ENCODE measurements at places on chromosomes 1 and 21.
A peak's percentile ranks its signal among the peaks of the same experiment; 100 is the strongest.

GRCh38 chr1:27521336-27521831, 31.4 kb upstream of the WASF2 start:
- peak; percentile 43 for DNase-seq

DNA sequence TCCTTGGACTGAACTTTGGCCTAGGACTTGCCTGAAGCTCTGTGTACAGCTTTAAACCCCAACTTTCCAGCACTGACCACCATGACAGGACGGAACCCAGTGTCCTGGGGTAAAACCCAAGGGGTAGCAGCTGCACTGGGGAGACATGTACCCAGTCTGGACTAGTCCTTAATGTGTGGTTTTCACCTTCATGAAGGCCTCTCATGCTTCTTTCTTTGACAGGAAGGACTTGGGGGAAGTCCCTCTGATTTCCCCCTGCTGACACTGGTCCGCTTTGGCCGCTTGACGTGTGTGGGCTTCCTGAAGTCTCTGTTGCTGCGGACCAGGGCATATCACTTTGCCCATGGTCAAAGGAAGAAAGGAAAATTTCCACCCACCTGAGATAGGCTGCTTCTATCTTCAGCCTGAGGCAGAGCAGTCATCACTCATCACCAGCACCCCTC, 66.3 kb upstream of the PRDX6 start:
- DNase-seq, result no peak

GRCh38 chr1:72006092-72006491, 276.2 kb downstream of the NEGR1 start:
- no peak for DNase-seq

- no peak for DNase-seq
Measured at GRCh38 chr1:84797603-84798002, 95.4 kb downstream of the LPAR3 start.

- DNase-seq, result no peak
Measured at GRCh38 chr1:232599178-232600041, 30.5 kb downstream of the SIPA1L2 start.

DNA sequence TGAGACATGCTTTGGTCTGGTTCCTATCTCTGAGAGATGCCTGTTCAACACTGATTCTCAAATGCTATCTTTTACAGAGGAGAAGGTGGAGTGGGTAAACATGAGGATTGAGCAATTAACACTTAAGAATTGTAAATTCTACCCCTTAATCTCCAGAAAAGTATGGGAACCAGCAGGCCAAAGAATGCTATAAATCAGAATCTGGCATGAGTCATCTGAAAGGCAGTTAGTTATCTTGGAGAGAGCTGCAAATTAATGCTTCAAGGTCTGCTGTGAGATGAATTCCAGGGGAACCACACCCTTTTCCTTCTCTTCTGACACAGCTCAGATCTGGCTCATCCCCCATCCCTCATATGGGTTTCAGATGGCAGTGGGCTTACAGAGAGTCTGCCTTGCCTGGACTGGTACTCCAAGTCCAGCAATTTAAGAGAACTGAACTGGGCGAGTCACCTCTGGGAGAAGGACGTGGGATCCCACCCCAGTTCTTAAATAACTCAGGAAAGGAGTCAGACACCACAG, 5.2 kb downstream of the S100A10 start:
- no peak for DNase-seq

DNA sequence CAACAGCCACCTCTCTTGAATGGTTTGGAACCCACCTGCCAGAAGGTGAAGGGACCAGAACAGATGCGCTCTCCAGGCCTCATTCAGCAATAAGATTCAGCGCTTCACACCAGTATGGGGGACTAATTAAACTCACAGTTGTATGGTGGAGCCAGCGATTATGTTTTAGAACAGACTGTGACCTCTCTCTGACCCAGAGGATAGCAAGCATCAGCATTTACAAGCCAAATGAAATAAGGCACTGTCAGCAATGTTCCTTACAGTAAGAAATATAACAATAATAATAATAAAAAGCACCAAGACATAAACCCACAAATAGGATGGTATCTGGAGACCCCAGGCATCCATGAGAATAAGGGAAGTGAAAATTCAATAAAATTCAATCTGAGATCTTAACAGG, 6.9 kb upstream of the CDC42BPA start:
- DNase-seq, result no peak

- no peak for DNase-seq
Measured at GRCh38 chr1:43841321-43842174, 92.1 kb upstream of the ARTN start.
